NCI-H1436 (cell line): ENCODE measurements at places on chromosomes 16 and 17.

GRCh38 chr16:89118361-89119165 lies 24.9 kb downstream of the ACSF3 start:
- DNase-seq: no peak

DNA sequence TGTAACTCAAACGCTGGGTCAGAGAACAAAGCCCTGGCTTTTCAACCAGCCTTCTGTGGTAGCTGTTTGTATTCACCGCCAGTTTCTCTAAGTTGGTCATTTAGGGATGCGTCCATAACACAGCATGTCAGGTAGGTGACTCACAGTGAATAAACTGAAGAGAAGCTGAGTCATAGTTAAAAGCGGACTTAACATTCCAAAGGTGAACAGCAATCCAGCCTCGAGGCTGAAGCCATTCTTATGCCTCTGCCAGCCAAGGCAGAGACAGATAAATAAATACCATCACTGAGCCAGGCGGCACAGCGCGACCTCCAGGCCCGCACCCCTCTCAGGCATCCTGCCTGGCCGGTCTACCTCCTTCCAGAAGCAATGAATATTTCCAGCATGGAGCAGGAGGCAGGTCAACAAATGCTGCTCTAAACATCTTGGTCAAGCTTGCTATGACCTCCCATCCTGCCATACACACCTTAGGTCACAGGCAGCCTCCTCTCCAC lies 12.4 kb upstream of the CACNG4 start:
- no peak for DNase-seq

DNA sequence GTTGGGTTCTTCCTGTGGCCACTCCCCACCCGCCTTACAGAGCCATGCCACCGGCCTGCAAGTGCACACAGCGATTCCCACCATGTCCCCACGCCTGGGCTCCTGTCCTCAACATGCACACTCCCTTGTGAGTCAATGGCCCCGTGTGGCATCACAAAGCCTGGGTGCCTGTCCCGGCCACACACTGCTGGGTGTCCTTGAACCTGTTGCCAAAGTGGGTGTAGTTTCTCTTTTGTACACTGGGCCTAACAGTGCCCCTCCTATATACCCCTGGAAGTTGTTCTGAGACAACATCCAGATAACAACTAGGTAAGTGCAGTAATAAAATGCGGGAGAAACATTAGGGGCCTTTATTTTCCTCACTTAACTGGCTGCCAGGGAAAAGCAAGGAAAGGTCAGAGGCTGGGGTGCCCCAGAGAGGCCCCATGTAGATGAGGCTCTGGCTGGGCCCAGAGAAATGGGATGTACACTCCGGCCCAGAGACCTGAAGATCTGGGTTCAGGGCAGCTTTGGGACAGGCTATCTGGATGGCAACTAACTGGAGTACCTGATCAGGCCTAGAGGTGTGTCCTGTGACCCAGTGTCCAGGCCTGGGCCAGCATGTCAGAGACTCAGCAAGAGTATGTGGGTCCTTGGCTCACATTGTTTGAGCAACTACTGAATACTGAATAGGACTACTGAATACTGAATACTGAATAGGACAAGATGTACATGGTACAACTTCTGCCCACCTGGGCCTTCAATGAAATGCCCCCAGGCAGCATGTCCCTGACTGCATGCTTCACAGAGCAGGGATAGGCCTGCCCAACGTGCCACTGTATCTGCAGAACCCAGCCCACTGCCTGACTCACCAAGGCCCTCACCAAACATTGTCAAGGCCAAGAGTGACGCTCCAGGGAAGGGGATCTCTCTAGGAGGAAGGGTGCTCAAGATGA lies 8.3 kb downstream of the ABCC3 start:
- DNase-seq: no peak

- DNase-seq: no peak
These were observed 12.0 kb downstream of the RARA start for GRCh38 chr17:40320756-40321523.

GRCh38 chr17:68981288-68981687 lies 26.1 kb upstream of the ABCA8 start:
- DNase-seq: no peak

DNA sequence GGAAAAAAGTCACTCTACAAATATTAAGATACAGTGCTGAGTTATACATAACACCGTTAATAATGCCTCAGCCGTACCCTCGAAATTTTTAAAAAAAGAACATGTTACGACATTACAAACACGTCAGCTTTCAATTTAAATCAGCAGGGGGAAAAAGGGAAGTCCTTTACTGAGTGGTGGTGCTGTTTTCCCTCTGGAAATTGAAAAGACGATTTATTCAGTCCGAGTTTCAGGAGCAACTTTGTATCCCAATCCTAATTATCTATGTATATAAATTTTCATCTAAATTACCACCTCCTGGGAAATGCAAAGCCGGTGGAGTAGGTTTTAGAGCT lies 1.3 kb downstream of the NETO2 start:
- no peak for DNase-seq
